ENCODE measurements at places on chromosomes 12 and 14.

DNA sequence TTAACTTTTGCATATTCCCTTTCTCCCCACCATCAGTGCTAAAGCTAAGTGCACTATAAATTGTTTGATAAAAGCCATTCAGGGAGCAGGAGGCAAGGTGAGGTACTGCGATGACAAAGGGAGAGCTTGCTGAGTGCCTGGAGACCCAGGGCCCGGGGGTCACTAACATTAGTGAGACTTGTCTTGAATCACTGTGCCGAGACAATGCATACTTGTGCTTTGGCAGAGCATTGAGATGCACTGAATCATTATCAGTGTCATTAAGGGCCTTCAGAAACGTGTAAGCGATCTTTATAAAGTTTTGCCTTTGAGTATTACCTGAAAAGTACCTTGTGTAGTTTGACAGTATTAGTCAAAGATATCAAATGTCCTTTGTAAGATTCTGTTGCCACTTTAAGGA, 447.5 kb downstream of the PCNX1 start:
- H3K27ac ChIP-seq, result no peak overlapping the region
- peaks cover 61% of the 10 kb centered on the region for H3K4me1 ChIP-seq
- no peaks in the 10 kb centered on the region for H3K27me3 ChIP-seq
- peaks cover 51% of the 10 kb centered on the region for H3K36me3 ChIP-seq
- H3K4me3 ChIP-seq, result no peak overlapping the region

GRCh38 chr12:12178559-12178958, 88.3 kb downstream of the LRP6 start:
- H3K27ac ChIP-seq, result no peak overlapping the region
- no peak overlapping the region for H3K4me3 ChIP-seq

DNA sequence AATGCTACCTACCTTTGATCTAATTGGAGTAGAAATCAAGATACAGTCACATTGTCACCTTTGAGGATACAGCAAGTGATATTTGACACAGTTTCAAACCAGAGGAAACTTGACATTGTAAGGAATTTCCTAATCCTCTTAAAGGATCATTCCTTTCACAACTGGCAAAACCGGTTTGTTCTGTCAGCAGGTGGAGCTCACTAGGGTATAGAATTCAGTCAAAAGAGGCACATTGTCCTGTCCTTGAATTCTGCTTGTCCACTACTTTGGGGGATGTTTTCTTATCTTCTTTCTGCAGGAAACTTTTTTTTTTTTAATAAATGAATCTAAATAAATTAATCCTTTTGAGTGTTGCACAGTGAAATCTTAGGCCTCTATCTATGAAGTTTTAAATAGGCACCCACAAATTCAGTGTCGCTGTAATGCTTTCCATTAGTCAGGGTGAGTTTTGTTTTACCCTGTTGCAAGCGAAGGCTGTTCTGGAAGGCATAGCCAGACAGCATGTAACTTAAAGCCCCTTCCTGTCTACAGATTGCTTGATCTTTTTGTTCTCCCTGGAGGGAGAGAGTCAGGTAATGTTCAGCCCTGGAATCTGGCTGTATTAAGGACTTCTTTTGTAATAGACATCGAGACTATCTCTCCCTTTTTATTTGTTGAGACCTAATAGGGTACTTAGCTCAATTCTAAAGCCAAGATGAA, 285.0 kb upstream of the RGS6 start:
- peaks cover 70% of the 10 kb centered on the region for H3K36me3 ChIP-seq
- no peaks in the 10 kb centered on the region for H3K27me3 ChIP-seq
- peaks cover 72% of the 10 kb centered on the region for H3K4me1 ChIP-seq

DNA sequence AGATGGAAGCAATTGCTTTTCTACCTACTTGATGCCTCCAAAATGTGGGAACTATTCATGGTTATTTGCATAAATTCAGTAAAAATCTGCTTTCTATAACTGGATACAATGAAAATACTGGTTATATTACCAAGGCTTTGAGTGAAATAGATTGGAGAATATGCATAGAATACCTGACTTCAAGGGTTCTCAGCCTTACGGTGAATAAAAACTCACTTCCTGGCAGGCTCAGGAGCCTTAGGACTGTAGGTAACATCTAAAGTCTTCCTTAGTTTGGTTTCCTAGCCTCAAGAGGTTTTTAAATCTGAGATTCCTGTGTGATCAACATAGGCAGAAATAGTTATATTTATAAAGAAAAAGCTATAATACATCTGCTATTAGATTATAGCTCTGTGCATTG, 158.6 kb downstream of the SLC41A2 start:
- no peak overlapping the region for H3K27ac ChIP-seq
- H3K36me3 ChIP-seq, result no peaks in the 10 kb centered on the region
- H3K4me1 ChIP-seq, result peaks cover 10% of the 10 kb centered on the region
- peaks cover 2% of the 10 kb centered on the region for H3K27me3 ChIP-seq
- H3K4me3 ChIP-seq, result no peak overlapping the region
- DNase-seq, result no peak

- H3K4me1 ChIP-seq, result peaks cover 11% of the 10 kb centered on the region
- H3K4me3 ChIP-seq, result no peak overlapping the region
- no peak for DNase-seq
- H3K36me3 ChIP-seq, result peaks cover 5% of the 10 kb centered on the region
- no peak overlapping the region for H3K27ac ChIP-seq
- H3K27me3 ChIP-seq, result no peaks in the 10 kb centered on the region
These were observed 11.2 kb downstream of the LGMN start for GRCh38 chr14:92737206-92737605.

Measured in HFFc6 (cell line).